ENCODE measurements at places on chromosomes 1 and 21.

DNA sequence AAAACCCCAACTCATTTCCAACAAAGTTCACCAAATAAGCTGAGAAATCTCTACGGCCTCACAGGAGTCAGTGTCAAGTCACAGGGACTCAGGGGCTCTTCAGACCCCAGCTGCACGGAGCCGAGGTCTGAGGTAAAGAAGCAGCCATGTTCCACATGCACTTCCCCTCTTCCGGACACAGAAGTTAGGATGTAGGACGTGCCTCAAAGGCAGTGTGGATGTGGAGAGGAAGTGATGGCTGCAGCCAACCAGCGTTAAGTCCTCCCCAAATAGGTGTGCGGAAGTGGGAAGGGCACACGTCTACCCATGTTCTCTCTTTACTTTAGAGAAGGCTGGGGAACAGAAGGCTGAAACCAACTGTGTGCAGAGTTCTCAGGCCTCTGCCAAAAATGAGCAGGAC is 14.6 kb upstream of the NCF2 start:
- no peak for DNase-seq

DNA sequence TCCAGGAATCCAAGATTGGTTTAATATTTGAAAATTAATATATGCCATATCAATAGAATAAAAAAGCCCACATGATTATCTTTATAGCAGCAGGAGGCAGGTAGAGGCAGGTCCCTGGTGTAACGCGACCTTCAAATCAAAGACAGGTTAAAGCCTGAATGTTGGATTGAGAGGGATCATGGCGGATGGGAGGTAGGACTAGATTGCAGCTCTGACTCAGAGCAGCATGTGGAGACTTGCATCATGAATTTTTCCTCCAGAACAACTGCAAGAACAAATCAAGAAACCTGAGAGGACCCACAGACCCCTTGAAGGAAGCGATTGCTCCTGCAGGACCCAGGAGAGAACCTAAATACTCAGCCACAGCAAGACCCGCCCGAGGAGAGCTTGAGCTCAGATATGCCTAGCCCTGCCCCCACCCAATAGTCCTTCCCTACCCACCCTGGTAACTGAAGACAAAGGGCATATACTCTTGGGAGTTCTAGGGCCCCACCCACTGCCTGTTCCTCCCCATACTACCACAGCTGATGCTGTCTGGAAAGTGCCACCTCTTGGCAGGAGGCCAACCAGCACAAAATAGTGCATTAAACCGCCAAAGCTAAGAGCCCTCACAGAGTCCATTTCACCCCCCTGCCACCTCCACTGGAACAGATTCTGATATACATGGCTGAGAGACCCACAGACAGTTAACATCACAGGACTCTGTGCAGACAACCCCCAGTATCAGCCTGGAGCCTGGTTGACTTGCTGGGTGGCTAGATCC is 19.5 kb downstream of the S100B start:
- no peak for DNase-seq

- DNase-seq: peak; percentile 82
Measured at GRCh38 chr21:29175408-29176134, 45.1 kb downstream of the MAP3K7CL start.

- no peak for DNase-seq
Measured at GRCh38 chr1:205059660-205060059, 16.6 kb downstream of the CNTN2 start.

DNA sequence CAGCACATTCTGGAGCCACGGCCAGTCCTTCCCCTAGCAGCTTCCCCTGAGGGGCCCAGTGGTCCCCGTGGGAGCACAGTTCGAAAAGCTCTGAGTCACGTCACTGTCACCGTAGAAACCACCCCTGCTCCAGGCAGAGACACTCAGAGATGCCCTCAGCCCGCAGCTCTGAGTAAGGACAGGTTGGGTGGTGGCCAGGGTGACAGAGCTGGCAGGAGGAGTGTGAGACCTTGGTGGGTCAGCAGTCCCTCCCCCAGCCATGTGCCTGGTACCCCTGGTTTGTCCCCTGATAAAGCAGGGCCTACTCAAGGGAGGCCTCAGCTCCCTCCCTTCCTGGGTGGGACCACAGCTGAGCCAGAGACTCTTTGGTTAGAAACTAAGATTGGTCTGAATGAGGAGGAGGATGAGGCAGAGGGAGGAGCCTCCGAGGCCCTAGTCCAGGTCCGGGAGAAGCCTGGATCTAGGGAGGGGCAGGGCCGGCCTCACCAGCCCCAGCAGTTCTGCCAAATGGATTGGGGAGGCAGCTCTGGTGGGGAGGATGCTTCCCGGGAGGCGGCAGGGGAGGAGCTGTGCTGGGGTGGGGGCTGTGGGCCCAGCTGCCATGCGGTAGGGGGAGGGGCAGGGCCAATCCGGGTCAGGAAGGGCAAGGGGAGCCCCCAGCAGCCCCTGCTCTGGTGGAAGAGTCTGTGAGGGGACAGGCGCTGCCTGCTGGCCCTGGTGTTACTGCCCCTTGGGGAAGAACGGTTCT is 55.2 kb downstream of the SLC9A1 start:
- no peak for DNase-seq

DNA sequence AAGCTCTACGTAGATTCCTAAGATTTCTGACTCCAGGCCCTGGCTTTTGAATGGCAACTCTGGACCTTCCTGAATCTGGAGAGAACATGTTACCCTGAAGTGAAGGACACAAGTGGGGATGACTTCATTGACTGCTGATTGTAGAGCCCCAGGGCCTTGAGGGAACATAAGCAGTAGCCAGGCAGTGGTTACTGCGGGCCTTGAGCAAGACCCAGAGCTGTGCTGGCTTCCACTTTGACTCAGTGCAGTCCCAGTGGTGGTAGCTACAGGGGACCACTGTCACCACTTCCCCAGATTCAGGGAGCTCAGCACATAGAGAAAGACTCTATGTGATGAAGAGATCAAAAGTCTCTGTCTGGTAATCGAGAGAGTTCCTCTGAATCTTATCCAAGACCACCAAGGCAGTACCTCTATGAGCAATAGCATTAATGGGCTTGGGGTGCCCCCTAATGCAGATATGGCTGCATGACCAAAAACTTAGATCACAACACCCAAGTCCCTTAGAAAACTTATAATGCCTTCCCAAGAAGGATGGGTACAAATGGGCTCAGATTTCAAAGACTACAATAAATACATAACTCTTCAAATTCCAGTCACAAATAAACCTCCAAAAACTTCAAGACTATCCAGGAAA is 1278.3 kb downstream of the AMY1C start:
- no peak for DNase-seq

DNA sequence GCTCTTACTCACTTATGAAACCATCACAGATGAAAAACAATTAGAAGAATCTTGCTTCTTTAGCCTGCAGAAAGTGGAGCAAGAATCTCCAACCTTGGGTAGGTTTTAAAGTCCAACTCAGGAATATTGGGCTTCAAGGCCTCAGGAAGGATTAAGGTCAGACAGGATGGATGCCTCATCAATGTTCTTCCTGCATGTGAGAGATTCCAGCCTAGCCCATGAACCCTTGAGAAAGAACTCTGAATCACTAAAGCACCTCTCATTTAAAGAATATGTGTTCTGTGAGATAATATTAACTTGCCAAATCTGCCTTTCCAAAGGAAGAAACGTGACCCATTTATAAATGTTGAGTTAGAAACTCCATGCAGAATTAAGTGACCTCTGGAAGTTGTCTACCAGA is 345.2 kb upstream of the CAMK1G start:
- DNase-seq: no peak

GRCh38 chr1:93394514-93394913 is 48.8 kb downstream of the DR1 start:
- DNase-seq: no peak

DNA sequence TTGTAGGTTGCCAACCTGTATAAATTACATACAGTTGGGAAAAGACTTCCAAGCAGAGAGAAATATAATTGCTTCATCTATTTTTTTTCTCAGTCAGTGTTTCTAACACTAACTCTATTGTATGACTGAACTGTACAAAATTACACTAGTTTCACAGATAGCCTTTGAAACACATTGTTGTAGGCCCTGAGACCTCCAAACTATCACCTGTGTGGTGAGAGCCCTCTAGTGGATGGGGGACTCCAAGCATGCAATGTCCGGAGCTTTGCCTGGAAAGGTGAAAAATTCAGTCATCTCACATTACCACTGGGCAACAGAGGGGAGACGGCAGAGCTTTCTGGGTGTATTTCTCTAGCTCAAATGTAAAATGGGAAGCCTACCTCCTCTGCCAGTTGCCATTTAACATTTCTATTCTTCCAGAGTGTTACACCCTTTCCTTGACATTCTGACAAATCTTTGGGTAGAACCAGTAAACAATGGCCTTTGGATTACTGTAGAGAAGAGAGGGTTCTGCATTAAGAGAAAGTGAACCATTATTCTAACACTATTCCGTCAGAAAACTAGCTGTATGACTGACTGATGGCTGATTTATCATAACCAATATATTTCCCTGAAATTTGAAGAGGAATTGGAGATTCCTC is 212.2 kb downstream of the LYPLAL1 start:
- peak; percentile 56 for DNase-seq

GRCh38 chr1:70633004-70633403 is 221.9 kb downstream of the CTH start:
- no peak for DNase-seq

Measured in left lobe of liver (tissue), 2 donors.